ENCODE measurements at places on chromosomes 5 and 9.

DNA sequence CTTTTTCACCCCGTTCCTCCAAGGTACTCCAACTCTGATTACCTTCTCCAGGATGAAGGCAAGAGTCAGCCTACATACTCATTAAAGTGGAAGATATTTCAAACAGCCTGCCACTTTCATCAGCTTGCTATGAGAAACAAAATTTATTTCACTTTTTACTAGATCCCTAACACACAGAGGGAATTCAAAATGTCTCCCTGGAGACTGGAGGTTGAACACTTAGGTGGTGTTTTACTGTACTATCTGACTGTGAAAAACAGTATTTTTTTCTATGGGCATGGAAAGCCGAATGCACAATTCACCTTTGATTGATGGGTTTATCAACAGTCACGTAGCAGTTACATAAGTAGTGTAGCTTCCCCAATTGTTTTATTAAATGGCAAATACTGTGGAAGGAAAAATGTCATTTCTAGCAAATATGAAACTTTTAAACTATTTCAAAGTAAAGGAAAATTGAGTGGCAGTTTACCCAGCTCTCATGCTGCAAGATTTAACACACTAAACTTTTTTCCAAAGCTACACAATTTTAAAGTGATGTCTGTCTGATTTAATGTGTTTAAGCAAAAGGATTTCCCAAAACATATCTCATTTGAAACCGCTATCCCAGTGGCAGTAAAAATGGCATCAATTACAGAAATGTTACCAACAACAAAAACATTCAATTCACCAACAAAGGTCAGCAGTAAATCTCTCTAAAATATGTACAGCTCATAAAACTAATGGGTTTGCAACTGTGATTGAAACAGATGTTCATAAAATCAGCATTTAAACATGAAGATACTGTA lies 125.0 kb upstream of the TLE4 start:
- no peak for DNase-seq

DNA sequence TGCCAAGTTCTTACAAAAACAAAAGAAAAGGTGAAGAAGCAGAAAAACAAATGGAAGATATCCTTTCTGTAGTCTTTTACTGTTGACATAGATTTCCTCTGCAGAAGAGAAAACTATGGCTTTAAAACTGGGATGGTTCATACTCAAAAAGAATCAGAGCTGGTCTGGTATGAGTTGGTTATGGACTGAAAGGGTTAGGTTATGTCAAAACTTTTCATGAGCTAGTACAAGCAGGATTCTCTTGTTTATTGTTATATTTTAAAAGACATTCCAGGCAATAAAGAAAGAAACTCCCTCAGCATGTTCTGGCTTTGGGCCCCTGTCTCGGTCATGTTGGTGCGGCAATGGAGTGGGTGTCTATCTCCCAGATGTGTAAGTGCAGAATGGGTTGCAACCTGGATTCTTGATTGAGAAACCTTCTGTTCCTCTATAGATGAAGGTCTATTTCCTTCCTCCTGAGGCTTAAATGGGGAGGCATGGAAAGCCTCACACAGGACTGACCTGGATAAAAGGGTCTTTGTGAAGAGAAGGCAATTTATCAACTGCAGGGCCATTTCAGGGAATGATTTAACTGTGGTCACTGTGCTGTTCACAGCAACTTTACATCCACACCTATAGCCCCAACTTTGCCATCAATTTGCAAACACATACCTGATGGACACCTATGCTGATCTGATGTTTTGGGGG lies 209.6 kb upstream of the TNC start:
- DNase-seq: no peak

DNA sequence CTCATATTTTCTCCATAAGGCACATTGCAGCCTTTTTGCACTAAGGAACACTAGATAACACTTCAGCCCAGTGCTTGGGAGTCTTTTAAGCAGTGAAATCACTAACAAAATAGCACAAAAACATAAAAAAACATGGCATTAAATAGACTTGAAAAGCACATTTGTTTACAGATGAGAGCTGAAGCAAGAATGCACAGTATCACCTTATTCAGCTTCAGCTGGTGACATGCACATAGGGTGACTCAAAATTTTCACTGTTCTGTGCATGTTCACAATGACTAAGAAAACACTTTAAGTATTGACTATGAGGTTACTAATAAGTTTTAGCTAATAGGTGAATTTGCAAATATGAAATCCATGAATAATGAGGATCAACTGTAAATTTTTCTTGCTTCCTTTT lies 293.9 kb upstream of the TARS1 start:
- no peak for DNase-seq

GRCh38 chr5:118156181-118156580 lies 832.2 kb downstream of the DTWD2 start:
- DNase-seq: no peak

- no peak for DNase-seq
Observed at GRCh38 chr9:131530546-131530919, 530 bp downstream of the UCK1 start.

DNA sequence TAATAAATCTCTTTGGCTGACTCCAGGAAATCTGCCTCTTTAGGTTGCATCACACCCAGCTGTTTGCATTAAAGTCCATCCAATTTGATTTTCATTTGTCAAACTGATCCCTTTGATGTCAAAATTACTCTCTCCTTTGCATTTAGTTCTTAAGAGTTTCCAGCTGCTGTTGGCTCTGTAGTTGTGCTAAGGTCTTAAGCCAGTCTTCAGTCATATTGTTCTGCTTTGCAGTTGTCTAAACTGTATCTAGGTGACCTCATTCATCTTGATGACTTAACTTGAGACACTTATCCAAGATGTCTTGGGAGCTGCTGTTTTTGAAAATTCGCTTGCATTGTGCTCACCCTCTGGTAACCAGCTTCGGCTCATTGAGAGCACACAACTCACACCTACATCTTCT lies 386.9 kb upstream of the TLE4 start:
- DNase-seq: no peak

GRCh38 chr5:173114536-173114935 lies 29.8 kb upstream of the BNIP1 start:
- DNase-seq: no peak

DNA sequence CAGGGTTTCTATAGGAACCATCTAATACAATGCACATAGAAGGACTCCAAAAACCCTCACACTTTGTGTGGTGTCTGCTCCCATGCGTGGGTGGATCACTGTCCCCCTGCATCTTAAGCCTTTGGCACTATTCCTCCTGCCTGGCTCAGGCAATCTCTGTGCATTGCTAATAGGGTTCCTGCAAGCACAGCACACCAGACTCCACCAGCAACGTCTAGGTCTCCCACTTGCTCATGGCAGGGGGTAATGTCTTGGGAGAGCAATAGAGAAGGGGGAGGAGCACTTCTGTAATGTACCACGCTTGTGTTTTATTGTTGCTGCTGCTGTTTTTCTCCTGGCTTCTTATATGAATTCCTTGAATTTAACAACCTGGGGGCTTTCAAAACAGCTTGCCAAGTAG lies 182.6 kb upstream of the GLRA1 start:
- no peak for DNase-seq

DNA sequence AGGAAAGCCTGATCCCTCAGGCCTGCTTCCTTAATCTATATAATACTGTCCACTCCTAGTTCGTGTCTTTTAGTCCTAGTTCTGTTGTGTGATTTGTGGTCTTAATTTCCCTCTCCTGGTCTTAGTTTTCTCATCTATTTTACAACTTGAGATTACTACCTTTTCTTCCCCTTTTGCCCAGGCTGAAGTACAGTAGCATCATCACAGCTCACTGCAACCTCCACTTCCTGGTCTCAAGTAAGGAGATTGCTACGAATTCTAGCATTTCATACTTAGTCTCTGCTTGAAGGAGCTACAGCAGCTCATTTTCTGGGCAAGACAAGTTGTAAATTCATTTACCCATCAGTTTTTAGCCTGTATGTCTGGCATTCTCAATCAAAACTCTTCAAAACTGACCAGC lies 5.5 kb downstream of the TRIM32 start:
- DNase-seq: no peak

DNA sequence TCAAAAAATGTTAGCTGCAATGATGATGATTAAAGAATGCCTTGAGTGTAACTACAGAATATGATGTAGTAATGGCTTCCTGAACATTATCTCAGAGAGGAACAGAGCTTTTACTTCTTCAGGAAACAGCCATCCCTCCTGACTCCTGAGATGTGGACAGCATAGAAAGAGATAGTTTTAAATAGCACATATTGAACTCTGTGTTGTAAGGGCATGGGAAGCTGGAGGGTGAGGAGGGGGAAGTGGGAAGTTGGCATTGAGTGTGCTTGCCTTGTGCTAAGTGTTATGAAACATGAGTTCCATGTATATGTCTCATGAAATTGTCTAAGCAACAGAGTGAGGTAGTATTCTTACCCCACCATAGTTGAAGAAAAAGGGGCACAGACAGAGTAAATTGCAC lies 161.5 kb upstream of the SLC28A3 start:
- no peak for DNase-seq

DNA sequence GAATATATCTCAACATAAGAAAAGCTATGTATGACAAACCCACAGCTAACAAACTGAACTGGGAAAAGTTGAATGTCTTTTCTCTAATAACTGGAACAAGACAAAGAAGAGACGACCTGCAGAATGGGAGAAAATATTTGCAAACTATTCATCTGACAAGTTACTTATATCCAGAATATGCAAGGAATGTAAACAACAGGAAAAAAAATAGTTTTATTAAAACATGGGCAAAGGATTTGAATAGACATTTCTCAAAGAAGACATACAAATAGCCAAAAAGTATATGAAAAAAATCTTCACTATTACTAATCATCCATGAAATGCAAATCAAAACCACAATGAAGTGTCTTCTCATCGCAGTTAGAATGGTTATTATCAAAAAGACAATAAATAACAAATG lies 181.7 kb upstream of the TLX3 start:
- no peak for DNase-seq

DNA sequence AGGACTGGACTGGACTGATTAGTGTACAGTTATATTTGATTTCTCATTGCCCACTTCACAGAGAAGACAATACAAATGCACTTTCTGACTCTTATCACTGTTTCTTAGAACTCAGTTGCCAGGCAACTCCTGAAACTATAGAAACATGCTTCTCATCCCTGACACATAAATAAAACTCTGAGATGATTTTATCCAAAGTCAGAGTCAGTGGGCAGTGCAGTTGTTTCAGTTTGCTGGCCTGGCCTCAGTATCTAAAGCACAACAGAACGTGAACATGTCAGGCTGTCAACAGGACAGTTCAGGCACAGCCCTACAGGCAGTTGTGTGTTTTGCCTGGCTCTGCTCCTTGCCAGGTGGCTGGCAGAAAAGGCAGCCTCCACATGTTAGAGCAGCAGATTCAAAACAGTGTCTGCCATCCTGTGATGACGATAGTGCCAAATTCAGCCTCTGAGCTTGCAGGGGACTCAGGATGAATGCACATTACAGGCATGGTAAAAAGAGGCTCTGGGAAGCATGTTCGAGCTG lies 65.1 kb upstream of the CCDC152 start:
- no peak for DNase-seq

GRCh38 chr5:112049738-112050137 lies 292.7 kb upstream of the NREP start:
- DNase-seq: no peak

- no peak for DNase-seq
Observed at GRCh38 chr5:131496400-131496713, 138.7 kb downstream of the RAPGEF6 start.

- DNase-seq: peak; percentile 22
Observed at GRCh38 chr5:180470966-180471582, 23.1 kb upstream of the CNOT6 start.

DNA sequence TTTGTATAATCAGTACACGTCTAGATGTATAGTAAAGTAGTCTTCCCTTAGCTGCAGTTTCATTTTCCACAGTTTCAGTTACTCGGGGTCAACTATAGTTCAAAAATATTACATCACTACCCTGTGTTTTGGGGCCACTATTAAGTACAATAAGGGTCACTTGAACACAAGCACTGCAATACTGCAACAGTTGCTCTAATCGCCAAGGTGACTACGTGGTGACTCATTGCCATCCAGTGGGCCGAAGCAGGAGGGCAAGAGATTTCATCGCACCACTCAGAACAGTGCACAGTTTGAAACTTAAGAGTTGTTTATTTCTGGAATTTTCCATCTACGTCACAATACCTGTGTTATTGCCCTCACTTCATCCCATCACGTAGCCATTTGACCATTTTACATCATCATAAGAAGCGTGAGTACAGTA lies at the start of gene ARL14EPL:
TSS of gene ARL14EPL (plus strand) at position 379 of the 424 bp plus-strand sequence. CDS start 18,994 bp downstream, outside the sequence.
- no peak for DNase-seq

- no peak for DNase-seq
Observed at GRCh38 chr9:94758880-94759279, 32.4 kb downstream of the AOPEP start.

DNA sequence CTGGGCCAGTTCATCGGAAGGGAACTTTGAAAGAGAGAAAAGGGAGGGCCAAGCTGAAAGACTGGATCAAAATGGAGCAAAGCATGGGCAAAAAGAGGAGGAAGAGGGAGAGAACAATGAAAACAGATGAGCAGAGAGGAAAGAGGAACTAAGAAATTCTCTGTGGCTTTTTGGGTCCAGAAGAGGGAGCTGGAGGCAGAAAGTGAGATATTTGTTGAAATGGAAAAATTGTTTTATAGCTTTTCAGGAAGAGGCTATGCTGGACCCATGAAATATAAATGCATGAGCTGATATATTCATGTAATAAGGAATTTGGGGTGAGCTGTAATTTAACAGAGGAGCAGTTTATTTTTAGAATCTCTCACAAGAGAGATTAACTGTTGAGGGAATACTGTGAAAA lies 457.3 kb downstream of the DMAC1 start:
- no peak for DNase-seq

DNA sequence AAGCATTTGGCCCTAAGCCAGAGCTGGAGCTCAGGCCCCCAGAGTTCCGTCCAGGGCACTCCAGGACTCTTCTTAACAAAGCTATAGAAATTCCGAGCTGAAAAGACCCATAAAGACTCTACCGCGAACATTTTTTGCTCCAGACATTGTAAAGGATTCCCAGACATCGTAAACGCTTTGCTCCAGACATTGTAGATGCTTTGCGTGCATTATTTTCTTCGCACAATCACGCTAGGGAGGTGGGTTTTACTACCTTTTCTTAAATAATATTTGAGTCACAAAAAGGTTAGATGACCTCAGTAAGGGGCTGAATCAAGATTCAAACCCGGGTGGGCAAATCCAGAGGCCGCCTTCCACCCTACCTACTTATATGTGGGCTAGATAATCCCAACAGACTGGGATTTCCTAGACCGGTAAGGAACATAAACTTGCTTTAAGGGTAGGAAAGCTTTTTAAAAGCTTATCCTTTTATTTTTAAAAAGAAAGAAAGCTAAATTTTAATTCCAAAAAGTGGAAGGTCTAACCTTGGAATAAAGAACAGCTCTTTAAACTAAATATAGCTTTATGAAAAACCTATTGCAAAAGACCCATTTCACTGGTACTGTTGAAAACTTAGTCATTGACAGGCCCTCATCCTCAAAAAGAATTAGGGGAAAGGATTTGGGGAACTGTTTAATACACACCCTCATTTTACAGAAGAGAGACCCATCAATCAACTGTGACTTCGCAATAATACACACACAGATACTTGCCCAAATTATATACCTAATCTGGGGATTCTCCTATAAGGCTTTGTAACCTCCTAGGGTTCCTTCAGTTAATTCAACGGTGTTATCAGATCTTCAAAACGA lies 822 bp upstream of the TNIP1 start:
- no peak for DNase-seq

GRCh38 chr5:37696190-37697021 lies 143.4 kb downstream of the GDNF start:
- no peak for DNase-seq

All from stimulated activated CD4-positive, alpha-beta T cell treated with anti-CD3 and anti-CD28 coated beads, Interleukin-12 subunit alpha, Interleukin-12 subunit beta, amount 100 ng/mL, for 48 hours (primary cell).